Stimulated activated CD8-positive, alpha-beta memory T cell treated with anti-CD3 and anti-CD28 coated beads, Interleukin-4, amount 100 ng/mL, for 1 hour (primary cell): ENCODE measurements at places on chromosomes 2 and 18.
A peak's percentile ranks its signal among the peaks of the same experiment; 100 is the strongest.

DNA sequence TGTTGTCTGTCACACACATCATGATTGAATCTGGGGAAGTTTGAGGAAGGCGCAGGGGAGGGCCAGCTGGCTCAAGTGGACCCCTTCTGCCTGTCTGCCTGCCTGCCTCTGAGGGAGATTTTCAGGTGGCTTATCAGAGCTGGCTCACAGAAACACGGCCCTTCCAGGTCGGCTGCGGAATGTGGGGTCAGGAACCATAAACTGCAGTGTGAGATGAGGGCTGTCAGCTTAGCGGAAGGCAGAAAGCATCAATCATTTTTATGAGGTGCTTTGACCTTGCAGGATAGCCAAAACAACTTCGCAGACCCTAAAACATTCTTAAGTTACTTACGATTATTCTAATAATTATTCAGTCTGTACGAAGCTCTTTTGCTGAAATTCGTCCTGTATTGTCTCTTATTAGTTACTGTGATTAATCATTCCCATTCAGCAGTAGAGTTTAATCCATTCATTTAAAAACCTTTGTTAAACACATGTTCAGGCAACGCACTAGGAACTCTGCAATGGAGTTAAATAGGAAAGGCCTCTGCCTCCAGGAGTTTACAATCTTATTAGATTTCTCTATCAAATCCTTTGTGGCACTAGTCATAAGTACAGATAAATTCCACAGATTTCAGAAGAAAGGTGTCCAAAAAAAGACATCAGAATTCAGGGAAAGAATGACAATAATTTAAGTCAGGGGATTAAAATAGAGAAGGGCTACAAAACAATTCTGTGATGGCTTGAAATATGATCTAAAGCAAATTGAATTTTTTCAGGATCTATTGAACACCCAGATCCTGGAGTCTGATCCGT lies 371.6 kb downstream of the HRH4 start:
- DNase-seq: no peak

GRCh38 chr2:121774235-121774634 lies 18.8 kb downstream of the TSN start:
- no peak for DNase-seq

GRCh38 chr2:166539340-166540162 lies 45.5 kb upstream of the SCN7A start:
- no peak for DNase-seq

DNA sequence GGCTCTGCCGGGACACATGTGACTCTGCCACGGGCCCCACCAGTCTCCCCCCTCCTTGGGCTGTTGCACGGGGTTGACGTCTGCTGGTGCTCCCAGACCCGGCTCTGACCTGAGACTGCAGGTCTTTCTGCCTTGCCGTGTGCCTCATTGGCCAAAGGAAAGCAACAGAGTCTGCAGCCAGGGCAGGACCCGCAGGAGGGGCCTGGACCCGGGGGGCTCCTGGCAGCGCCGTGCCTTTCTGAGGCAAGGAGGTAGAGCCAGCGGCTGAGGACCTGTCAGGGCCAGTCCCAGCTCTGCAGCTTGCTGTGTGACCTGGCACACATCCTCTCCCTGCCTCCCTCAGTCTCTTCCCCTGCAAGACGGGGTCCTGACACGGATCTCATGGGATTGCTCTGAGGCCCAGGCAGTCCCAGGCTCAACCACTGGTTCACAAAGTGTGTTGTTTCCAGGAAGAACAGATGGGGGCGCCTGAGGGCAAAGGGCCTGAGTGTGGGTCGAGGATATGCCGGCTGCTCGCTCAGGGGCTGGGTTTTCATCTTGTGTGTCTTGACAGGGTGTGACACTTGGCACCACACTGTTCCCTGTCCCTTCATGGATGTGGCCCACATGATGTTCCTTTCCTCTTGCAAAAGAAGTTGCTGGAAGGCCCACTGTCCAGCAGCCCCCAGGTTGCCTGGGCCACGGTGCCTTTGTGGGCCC lies 9.0 kb downstream of the CAPN10 start:
- no peak for DNase-seq

DNA sequence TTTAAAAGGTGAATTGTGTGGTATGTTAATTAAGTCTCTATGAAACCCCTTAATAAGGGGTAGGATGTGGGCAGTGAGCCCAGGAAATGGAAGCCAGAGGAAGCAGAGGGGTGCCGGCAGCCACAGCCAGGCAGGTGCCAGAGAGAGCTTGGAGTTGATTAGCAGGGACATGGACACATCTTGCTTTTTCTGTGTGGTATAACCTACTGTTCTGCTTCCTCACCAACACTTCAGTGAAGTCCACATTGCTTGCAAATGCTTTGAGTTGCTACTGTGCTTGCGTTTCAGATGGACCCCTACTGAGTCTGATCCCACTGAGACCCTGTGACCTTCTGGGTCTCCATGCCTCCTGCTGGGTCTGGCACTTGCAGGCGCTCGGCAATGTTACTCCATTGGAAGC lies 30.3 kb upstream of the ARHGEF4 start:
- no peak for DNase-seq

GRCh38 chr18:11857177-11857887 lies 6.1 kb downstream of the CHMP1B start:
- no peak for DNase-seq

GRCh38 chr2:166613226-166613625 lies 119.2 kb upstream of the SCN7A start:
- no peak for DNase-seq

DNA sequence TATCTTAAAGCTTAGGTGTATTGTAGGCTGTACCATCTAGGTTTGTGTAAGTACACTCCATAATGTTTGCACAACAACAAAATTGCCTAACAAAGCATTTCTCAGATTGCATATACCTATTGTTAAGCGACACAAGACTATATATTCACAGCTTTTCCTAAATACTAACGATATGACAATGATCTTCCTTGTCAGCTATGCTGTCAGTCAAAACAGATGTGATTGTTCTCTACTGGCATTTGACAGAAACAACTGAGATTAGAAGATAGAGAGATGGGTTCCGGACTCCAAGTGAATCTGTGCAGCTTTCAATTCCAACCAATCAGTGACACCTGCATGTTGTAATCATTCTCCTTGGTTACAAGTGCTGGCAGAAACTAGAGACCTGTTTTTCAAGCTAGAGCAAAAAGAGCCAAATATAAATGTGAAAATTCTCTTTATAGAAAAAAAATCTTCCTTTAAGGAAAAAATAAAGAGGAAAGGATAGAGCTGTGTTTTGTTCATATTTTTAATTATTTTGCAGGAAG lies 1232.3 kb upstream of the SLC39A10 start:
- DNase-seq: no peak

DNA sequence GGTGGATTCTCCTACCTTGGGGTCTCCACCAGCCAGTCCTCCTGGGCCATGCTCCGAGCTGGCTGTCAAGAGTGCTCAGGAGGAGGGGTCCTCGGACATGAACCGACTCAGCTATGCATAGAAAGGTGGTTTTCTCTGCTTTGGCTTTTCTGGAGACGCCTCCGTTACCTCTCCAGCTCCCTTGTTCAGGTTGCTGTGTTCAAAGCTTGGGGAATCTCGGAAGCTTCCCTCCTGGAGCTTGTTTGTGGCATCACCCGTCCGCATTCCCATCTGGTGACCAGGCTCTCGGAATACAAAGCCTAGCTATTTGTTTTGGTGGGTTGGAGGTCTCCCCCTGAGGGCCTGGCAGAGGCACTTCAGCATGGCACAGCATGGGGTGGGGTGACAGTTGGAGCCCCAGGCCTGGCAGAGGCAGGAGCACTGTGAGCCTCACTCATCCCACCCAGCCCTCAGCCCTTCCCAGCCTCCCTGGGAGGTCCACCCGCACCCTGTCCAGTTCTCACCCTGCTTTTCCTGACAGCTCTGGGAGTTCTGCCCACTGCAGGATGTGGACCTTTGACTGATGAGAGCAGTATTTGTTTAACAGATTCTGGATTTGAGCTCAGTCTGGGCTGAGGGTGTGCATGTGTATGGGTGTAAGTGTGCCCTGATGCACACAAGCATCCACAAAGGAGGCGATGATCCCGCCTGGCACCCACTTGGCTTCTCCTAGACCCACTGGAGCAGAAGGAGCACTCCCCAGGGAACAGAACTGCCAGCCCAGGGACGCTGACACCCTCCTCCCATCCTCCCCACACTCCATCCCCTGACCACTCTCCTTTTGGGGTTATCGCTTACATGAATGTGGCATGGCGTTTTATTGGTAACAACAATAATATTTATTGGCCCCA lies 107.3 kb upstream of the HS6ST1 start:
- DNase-seq: no peak

GRCh38 chr18:58505181-58505580 lies 123.7 kb downstream of the ALPK2 start:
- no peak for DNase-seq

GRCh38 chr2:70888923-70889715 lies 46.6 kb upstream of the ATP6V1B1 start:
- DNase-seq: no peak

- no peak for DNase-seq
Measured at GRCh38 chr2:168758970-168759820, 43.2 kb upstream of the NOSTRIN start.

DNA sequence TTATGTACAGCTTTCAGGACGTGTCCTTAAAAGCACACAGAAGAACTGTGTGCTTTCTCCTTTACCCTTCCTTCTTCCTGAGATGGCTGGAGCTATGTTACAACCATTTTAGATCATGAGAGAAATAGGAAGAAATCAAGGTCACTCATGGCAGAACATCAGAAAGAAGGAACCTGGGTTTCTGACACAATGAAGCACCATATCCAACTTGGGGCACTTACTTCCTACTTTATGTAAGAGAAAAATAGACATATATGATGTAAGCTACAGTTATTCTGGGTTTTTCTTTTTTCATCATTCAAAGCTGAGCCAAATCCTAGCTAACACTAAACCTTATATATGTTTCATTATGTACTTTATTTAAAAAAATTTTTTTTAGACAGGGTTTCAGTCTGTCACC lies 79.5 kb downstream of the FAM161A start:
- no peak for DNase-seq

- no peak for DNase-seq
Measured at GRCh38 chr2:180187611-180188010, 180.5 kb upstream of the CWC22 start.

DNA sequence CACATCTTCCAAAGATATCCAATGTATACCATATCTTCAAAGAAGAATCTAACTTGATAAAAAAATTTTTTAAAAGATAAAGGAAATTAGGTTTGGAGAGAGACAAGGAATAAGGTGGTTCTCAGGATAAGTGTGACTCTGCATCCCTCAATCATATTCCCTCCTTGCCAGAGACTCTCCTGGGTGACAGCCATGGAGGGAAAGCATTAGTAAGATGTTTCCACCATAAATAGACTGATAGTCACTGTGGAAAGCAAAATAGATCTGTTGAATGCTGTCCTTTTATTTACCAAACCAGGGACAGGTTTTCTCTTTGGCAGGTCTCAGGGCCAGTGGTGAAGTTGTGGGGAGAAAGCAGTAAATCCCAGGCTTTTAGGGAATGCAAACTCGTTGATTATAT lies 107.6 kb downstream of the PRPF40A start:
- DNase-seq: no peak

- no peak for DNase-seq
Measured at GRCh38 chr18:39825485-39826150, 2129.4 kb upstream of the PIK3C3 start.

- no peak for DNase-seq
Measured at GRCh38 chr2:144666032-144666431, 146.1 kb upstream of the ZEB2 start.

DNA sequence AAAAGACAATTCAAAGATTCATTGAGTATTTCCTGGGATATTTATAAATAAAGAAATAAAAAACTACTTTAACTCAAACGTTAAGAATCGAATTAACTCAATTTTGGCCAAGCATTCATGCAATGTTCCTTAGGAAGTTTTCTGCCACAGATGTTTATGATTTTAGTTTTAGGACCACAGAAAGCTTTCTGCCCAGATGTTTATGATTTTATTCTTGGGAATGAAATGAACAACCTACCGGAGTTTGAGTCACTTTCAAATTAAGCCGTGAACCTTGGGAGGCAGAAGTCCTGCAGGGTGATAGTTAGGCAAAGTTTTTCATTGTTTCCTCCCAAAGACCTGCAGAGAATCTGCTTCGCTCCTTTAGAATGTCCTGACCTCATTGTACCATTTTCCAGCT lies 34.7 kb upstream of the MBP start:
- no peak for DNase-seq

DNA sequence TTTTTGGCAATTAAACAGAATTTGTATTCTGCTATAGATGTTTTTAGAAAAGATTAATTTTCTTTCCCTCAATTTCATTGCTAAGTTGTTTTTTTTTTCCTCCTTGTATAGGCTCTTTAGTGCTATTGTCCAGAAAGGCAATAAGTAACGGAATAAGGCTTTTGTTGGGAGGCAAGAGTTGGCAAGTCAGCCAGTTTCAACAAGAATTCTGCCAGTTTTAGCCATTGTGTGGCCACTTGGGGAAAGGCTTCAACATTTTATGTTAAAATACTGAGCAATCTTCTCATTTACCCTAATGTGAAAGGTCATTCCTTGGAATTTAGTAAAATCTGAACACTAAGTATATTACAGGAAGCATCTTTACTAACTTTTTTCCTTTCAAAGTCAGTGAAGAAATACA lies 9.6 kb downstream of the CALCRL start:
- no peak for DNase-seq

GRCh38 chr2:205060269-205060668 lies 515.0 kb downstream of the PARD3B start:
- no peak for DNase-seq

GRCh38 chr2:160269803-160270570 lies 69.9 kb upstream of the ITGB6 start:
- DNase-seq: peak; percentile 29

- no peak for DNase-seq
Measured at GRCh38 chr2:28490558-28490957, 5.3 kb upstream of the PLB1 start.

DNA sequence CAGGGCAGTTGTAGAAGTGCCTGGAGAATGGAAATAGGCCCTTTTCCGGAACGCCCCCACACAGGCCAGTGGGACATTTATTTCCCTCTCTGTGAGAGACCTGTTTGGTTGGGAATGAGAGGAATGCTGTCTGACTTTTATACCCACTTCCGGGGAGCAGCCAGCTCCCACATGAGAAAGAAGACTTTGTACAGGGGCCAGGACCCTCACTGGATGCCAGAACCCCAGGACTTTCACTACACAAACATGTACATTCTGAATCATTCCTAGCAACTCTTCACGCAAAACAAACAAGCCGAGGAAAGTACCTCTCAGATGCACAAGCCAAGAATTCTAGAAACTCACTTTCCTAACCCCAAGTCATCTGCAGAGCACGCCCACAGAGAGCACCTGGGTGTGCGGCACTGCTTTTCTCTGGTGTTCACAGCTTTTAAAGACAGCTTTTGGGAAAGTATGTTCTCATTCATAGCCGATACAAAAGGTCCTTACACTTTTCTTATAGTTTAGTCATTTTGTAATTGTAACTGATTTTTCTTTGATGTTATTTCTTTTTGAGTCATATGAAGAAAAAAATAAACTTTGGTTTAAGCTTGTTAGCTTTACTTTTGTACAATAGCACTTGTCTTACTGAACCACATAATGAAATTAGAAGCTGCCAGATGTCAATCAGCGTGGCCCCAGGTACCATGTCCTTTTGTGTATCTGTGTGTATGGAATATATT lies 856.1 kb upstream of the ID2 start:
- DNase-seq: no peak
